Natural killer cell (primary cell): ENCODE measurements at places on chromosomes 13 and 19.
A peak's percentile ranks its signal among the peaks of the same experiment; 100 is the strongest.

DNA sequence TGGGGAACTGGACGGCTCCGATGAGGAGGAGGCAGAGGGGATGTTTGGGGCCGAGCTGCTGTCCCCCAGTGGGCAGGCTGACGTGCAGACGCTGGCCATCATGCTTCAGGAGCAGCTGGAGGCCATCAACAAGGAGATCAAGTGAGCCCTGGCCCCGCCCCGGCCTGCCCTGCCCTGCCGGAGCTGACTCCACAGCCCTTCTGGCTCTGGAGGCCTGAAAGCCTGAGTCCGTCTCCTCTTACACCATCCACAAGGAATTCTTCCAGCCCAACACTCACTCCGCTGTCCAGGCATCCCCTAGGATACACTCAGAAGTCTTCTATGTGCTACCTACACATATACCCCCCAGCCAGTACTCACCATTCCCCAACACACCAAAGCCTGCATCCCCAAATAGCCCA is 17.4 kb downstream of the PPFIA3 start:
- DNase-seq: no peak

- no peak for DNase-seq
These were observed 164.2 kb downstream of the DLEU7 start for GRCh38 chr13:50679321-50679720.

GRCh38 chr13:100597253-100597652 is 8.7 kb upstream of the GGACT start:
- no peak for DNase-seq

- DNase-seq: no peak
These were observed at the start of gene RASGRP4 for GRCh38 chr19:38425810-38426466. Gene RASGRP4, minus strand, starts transcription at chr19:38426219. Its CDS starts 128 bp downstream, at chr19:38426091.

DNA sequence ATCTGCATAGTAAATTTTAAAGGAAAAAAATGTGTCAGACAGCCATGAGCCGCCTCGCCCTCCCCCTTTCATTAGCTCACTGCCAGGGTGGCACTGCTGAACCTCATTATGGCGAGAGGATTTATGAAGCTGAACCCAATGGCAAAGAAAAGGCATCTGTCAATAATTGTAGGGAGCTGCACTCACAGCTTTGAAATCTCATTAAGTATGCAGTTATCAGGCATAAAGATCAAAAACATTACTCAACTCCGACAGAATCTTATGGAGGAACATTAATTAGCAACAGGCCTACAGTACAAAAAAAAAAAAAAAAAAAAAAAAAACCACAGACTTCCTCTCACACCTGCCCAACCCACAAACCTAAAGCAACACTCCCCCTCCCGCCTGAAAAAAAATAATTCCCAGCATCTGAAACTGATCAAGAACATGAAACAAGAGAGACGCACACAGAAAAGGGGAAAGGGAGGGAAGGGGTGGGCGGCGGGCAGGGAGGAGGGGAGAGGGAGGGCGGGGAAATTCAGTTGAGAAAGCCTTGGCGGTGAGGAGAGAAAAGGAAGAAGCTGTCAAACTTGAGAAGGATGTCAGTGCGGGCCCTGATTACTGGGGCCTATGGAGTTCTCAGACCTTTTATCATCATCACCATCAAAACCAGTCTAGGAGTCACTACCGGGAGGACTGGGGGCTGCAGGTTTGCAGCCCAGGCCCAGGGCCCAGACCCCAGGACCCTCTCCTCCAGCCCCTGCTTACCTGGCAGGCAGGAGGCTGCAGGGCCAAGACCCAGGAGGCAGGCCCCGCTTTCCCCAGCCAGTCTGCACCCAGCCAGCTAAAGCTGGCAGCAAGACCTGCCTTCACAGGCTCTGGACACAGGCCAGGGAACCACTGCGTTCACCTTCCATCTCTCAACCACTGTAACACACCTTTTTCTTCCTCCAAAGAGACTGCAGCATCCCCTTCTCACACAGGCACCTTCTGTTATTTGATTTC is 8.9 kb downstream of the TSHZ3 start:
- DNase-seq: no peak

DNA sequence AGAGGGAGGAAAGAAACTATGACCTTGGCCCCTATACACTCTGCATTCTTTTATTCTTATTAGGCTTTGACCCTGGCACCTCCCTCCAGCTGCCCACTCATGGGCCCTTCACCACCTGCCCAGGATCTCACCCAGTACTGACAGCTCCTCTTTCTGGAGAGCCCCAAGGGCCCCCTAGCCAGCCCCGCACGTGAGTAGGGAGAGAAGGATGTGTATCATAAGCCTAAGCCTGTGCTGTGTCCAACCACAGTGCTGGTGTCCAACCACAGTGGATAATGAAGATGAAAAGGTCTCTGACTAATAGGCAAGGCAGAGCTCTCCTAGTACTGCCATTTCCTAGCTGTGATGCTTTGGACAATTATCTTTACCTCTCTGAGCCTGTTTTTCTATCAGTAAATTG is 4.2 kb downstream of the DMRTC2 start:
- no peak for DNase-seq

GRCh38 chr13:66879988-66880387 is 350.1 kb downstream of the PCDH9 start:
- DNase-seq: no peak

DNA sequence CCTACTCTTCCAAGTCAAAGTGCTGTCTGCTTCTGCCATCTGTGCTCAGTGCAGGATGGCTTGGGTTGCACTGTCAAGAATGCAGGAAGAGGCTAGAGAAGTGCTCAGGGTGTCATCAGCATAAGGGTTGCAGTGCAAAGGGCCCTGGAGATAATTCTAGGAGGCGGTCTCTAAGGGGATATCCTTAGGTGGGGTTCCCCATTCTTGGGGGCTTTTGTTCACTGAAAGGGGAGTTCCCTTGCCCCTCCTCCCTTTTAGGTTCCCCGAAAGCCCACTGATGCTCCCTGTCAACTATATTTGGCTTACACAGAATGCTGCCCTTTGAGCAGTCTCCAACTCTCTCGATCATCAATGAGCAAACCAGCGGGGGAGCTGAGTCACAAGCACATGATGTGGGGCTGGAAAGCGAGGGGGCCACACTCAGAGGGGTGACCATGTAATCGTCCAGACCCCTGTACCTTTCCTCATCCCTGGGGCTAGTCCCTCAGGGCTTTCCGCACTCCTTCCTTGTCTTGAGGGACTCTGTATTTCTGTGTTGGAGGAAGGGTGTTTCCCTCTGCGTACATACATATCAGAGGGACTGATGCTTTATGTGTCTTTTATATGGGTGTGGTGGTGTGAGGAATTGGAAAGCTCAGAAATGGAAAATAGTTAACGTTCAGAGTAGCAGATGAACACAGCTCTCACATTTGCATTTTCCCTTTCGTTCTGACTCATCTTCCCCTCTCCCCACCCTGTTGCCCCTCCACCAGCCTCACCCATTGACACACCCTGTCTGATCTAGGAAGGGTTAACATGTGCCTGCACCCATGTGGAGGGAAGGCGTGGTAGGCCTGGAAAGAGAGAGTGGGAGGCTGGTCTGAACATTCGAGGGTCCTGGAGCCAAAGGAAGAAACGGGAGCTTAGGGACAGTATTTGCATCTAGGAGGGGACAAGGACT is 6.7 kb downstream of the ZBTB32 start:
- DNase-seq: no peak

- no peak for DNase-seq
These were observed 6.4 kb upstream of the ZNF841 start for GRCh38 chr19:52101866-52102562.

GRCh38 chr13:99383511-99383921 is 76.3 kb upstream of the GPR183 start:
- no peak for DNase-seq

DNA sequence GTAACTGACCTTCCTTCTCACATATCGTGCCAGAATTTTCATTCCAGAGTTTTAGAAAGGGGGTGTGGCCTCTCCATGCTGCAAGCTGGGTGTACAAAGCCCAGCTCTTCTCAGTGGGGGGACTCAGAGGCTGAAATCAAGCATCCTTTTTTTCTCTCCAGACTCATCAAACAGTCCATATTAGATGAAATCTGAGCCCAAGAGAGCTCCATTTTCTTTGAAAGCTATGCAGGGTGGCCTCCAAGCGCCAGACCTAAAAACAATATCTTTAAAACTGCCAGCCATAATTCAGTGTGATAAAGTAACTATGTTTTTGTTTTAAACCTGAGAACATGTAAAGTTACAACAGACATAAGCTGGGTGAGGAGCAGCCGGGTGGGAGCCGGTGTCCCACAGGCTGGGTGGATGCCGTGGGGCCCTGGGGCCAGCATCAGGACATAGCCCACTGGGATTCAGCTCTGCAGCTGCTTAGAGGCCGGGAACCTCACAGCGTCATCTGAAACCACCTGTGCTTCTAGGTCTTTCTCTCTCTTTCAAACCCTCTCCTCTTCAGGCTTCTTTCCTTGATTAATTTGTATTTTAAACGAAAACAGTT is 249.2 kb downstream of the ZNF536 start:
- no peak for DNase-seq

DNA sequence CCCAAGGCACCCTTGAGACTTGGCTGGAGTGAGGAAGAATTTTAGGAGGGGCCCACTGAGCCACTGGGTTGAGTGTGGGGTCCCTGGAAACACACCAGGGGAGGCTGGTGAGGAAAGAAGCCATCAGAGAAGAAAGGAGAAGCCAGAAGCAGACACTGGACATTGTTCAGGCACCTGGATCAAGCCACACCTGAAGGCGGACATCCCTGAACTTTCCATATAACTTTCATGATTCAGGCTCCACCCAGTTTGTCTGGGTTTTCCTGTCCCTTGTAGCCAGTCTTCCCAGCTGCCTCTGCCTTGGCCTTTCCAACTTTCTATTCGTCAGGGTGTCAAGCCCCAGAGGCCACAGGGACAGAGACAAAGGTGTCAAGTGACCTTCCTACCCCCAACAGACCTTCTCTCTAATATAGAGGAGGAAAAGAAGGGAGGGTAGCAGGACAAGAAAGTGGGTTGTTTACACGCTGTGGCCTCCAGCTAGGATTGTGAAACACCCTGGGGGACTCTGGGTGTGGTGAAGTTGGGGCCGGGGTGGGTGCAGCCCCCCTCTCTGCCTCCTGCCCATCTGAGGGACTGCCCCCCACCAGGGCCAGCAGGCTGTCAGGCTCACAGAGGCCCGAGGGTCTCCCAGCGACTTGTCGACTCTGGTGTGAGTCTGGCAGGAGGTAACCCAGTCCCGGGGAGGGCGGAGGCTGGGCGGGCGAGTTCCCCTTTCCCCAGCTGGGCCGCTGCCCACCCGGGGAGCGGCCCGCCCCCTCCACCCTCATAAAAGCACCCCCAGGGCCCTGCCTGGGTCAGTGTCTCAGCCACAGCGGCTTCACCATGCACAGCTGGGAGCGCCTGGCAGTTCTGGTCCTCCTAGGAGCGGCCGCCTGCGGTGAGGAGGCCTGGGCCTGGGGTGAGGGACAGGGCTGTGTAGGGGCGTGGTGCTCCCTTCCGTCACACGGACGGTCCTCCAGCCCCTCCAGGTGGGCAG is at the start of gene CFD:
Gene CFD (plus strand): TSS at position 797 of the 976 bp plus-strand sequence. CDS start 26 bp downstream, at position 823.
- no peak for DNase-seq

DNA sequence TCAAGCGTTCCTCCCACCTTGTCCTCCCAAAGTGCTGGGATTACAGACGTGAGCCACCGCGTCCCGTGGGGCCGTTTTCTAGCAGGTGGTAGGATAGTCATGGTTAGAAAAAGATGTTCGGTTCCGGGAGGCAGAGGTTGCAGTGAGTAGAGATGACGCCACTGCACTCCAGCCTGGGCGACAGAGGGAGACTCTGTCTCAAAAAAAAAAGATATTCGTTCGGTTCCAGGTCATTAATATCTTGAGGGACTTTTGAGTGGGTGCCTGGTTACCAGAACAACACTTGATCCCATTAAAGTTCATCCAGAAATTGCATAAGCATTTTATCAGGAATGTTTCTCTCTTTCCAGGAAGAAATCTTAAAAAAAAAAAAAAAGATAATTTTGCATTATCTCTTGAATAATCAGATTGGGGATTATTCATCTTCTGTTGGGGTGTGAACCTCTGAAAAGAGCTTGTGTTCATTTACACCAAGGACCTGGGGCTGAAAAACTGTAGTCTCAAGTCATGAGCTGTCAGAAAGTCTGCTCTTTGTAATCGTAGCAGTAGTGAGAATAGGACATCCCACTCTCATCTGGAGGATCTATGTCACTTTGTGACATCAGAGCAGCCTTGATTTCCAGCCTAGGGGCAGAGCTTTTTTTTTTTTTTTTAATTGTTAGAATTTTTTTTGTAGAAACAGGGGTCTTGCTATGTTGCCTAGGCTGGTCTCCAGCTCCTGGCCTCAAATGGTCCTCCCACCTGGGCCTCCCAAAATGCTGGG is 1.0 kb upstream of the ETHE1 start:
- DNase-seq: no peak

DNA sequence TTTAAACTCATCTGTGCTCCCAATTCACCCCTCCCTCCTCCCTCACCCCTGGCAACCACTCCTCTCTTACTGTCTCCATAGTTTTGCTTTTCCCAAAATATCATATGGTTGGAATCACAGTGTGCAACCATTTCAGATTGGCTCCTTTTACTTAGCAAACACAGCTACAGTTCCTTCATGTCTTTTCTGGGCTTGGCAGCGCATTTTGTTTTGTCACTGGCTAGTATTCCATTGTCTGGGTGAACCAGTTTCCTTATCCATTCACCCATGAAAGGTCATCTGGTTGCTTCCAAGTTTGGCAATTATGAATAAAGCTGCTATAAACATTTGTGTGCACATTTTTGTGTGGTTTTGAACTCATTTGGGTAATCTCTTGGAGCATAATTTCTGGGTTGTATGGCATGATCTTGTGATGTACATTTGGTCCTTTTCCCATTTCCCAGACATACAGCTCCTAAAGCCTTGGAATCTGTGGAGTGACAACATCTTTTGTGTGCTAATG is 23.9 kb upstream of the GAS6 start:
- no peak for DNase-seq

DNA sequence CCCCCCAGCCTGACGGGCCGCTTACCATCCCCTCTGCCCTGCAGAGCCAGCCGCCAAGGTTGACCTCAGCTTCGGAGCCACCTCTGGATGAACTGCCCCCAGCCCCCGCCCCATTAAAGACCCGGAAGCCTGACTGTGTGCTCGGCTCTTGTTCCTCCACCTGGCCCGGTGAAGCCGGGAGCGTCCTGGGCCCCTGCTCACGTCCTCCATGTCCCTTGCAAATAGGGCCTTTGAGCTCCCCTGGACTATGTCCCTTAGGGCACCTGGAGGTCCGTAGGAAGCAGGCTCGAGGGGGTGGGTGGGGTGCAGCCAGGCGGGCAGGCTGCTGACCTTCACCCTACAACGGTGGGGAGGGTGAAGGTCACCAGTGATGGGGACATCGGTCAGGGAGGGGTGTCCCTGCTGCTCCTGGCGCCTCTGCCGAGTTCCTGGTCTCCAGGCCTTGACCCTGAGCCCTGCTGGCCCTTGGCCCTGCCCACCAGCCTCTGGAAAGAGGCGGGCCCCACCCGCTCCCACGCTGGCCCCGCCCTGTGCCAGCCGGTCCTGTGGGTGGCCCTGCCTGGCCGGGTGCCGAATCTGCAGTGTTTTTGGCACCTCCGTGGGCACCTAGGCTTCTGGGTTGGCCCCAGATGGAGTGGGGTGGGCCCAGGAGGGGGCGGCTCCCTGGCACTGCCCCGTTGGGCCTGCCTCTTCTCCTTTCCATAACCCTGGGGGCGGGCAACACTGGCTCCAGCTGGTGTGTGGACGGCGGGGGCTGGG is 3.3 kb downstream of the ATP5F1D start:
- peak; percentile 49 for DNase-seq

DNA sequence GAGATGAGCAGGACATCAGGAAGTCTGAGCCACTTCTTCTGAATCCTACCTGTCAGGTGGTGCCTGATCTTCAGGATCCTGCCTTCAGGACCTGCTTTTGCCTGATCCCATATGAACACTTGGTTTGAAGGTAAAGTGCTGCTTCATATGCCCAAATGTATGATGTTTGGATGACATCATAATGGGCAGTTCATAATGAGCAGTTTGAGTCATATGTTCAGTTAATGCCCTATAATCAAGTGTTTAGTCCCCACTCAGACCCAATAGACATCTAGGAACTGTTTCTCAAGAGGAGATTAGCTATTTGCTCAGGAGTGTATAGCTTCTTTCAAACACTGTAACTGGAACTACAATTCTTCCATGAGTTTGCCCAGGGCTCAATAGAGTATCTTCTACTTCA is 58.8 kb downstream of the POLR1D start:
- no peak for DNase-seq
